Midbrain (tissue), 1 donor: ENCODE measurements at places on chromosomes 7 and 10.

DNA sequence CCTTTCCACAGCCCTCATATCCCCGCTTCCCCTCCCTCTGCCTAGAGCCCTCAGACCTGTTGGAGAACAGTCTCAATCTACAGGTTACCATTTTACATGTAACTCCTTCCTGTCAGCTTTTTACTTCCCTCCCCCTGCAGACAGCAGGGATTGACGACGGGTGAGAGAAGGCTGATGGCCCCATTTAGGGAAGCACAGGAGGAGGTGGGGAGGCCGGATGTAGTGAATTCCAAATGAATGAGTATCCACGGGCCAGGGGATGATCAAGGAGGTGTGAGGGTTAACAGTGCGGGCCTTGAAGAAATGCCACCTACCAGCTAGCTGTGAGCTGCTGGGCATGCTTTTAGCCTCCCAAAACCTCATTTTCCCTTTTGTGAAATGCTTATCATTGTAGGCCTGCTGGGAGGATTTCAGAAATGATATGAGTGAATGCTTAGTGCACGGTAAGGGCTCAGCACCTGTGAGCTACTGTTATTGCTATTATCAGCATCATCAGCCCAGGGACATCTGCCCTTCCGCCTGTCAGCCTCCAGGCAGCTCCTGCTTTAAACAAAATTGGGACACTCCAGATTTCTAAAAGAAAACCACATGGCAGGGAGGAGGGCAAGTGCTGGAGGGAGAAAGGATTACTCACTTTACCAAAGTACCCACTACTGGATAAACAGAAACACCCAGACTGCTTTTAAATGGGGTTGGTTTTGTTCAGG lies 6.5 kb upstream of the NANOS1 start:
- DNase-seq, result no peak

DNA sequence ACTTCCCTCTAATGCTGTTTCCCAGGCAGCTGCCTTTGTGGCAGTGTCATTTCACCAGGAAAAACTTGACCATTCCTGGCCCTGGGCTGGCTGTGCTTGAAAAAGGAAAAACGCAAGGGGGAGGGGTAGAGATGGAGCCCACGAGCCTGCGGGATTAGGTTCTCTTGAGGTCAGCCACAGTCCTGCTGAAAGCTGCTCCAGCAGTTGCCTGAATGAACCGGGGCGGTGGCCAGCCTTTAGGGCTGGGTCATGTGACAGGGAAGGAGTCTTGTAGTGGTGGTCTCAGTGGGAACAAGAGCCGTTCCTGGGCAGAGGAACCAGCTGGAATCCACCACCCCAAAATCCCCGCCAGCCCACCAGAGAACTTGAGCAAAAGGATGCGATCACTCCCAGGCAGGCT lies 51.2 kb upstream of the LRRC4 start:
- DNase-seq, result no peak

DNA sequence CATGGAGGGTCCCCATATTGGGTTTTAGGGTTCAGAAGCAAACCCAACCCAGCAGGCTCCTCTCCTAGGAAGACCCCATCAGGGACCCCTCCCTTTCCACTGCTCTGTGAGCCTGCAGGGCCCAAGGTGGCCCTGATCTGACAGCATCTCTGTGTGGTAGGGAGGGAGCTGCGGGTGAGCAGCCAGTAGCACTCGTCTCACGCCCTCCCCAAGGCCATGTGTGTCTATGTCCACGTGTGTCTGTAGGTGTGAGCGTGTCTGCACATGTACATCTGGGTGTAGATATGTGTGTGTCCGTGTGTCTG lies 103.5 kb upstream of the FAM20C start:
- DNase-seq, result no peak

GRCh38 chr10:24394461-24395190 lies 185.7 kb downstream of the KIAA1217 start:
- no peak for DNase-seq

DNA sequence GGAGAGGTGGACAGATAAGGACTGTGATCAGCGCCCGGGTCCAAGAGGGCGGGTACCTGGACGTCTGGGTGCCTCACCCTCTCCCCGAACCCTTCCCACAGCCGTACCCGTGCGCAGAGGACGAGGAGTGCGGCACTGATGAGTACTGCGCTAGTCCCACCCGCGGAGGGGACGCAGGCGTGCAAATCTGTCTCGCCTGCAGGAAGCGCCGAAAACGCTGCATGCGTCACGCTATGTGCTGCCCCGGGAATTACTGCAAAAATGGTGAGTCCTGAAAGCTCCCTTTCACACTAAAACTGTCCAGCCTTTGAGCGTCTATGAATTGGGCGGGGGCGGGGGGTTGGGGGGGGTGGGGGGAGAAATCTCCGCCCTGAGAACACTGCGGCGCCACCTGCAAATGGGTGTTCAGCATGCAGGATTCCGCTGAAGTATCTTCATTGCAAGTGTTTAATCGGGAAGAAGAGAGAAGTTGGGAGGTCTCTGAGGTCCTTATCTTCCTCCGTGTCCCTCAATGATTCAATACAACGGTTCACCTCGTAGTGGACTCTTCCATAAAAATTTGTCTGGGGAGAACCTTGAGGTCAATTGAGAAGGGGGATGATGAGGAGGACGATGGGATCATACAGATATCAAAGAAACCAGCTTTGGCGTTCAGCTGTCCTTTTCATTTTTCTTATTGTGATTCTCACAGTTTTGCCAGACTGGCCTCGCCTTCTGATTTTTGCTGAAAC lies 906 bp downstream of the DKK1 start:
- DNase-seq, result no peak

DNA sequence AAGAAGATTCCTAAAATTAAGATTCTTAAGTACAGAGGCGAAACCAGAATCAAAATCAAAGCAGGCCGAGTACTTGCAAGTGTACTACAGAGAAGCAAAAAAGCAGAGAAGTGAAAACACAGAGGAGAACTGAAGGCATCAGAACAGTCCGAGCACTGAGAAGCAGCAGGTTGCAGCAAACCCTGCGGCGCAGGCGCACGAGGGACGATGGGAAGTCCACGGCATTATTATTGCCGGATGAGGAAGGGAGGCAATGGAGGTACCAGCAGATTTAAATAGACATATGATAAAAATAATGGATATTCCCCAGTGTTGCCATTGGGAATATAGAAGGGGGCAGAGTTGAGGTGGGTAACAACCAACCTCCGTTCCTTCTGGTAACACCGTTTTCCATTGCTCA lies 7.2 kb upstream of the SPAM1 start:
- no peak for DNase-seq

DNA sequence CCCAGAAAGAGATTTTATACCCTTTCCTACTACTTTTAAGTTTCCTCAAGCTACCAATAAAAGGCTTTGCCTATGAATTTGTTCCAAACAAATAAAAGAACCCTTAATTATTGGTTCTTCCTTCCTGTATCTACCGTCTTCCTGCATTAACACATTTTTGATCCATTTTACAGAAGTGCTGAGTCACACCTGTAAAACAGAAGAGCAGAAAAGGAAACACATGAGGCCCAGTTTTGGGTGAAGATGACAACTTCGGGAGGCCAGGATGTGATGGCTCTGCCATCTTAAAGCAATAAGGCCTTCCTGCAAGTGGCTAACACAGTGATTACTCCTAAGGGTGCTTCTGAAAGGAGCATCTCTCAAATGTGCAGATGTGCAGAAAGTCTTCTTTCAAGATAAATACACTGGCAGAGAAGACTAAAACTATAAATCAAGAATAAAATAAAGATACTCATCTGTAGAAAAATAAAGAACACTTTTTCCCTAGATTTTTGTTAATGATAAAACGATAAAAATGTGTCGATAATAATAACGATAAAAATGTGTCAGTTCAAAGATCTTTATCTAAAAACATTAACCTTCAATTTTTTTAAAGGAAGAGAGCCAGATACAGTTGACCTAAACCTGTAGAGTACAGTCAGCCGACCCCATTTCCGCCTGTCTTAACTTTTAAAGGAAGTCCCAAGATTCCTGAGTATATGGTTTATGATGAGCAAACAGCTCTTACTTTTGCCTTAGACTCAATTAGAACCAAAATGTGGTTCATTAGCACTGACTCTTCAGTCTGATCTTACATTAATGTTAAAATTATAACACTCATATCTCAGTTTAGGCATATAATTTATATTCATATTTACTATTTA lies 108.6 kb downstream of the UBE2H start:
- no peak for DNase-seq

DNA sequence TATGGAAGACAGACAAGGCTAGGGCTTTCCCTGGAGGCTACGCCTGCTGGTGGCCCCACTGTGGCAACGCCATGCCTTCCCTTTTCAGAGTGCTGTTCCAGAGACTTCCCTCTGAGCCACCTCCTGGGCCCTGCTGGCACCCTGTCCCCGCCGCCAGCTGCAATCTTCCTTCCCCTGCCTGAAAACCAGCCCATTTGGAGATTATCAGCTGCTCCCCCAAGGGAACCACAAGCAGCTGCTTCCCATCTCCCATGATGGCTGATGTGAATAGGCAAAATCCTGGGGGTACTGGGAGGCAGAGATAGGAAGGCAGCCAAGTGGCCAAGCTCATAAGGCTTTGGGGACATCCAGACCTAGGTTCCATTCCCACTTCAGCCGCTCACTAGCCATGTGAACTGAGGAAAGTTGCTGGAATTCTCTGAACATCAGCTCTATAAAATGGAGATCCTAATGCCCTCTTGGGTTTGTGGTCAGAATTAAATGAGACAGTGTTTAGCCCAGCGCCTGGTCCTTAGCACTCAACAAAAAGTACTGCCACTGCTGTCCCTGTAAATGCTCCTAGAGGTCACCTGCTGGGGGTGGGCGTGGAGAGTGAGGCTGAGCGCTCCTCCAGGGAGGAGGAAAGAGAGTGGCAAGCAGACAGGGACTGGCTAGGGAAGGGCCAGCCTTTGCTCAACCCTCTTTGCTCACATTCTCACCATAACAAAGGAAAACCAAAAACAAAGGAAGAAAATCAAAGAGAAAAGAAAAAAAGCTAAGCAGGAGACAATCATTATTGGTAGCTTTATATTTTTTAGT lies 5.9 kb downstream of the TSPAN33 start:
- DNase-seq, result no peak

- no peak for DNase-seq
These were observed 18.5 kb upstream of the C10orf67 start for GRCh38 chr10:23362879-23363792.

DNA sequence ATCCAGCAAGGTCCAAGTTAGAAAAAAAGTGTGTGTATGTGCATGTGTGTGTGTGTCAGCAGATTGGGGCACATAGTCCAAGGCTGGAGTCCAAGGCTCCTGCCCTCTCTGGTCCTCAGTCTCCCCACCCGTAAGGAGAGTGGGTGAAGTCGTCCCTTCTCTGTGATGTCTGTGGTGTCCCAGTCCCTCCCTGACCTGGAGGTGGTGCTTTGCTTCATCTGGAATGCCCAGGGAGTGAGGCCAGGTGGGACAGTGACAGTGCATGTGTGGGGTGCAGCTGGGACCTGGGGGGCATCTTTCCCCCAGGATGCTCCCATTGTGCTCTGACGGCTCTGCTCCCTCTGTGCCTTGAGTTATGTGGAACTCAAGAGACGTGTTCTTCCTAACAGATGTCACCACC lies 18.0 kb downstream of the AQP1 start:
- no peak for DNase-seq

DNA sequence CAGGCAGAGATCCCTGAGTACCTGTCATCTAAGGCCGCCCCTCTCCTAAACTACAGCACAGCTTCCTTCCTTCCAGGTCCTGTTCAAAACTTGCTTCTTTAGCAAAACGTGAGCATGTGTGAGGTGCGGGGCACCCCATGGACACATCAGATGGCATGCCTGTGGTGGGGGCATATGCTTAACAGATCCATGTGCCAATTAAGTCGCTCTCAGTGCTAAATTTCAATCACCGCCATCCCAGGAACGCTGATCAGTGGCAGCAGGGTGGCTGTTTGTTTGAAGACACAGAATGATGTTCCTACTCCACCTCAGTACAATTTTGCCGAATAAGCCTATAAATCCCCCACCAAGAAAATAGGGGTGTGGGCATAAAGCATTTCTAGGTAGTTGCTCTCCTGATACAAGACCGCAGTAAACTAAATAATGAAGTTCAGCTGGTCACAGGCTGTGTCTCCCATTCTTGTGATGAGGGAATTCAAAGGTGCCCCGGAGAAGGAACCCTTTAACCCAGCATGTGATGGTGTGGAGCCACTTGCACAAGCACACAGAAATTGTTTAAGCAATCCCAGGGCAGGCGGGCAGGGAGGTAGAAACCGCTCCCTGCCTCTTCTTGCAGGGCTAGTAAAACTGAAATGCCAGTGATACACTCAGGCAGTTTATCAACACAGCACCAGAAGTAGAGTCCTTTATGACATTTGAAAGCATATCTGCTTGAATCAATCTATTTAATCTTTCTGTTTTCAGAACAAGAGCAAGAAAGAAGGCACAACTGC lies 205.7 kb downstream of the SORCS1 start:
- DNase-seq, result no peak

DNA sequence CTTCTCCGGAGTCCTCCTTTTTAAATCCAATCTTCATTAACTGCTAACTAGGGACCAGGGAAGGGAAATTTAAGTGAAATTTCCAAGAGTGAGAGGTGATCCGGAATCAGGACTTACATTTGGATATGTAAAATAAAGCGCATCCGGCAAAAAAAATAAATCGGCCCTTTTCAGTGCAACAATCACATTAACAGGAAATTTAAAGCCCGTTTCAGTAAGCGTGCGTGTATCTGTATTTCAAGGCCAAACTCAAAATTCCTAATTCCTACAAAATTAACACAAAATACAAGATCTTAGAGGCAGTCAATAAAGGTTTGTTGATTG lies 771 bp downstream of the DNAJC9 start:
- DNase-seq, result no peak

- no peak for DNase-seq
These were observed 4.2 kb upstream of the NT5C3A start for GRCh38 chr7:33066771-33067170.

GRCh38 chr10:123521076-123521475 lies 145.1 kb upstream of the GPR26 start:
- DNase-seq, result no peak

DNA sequence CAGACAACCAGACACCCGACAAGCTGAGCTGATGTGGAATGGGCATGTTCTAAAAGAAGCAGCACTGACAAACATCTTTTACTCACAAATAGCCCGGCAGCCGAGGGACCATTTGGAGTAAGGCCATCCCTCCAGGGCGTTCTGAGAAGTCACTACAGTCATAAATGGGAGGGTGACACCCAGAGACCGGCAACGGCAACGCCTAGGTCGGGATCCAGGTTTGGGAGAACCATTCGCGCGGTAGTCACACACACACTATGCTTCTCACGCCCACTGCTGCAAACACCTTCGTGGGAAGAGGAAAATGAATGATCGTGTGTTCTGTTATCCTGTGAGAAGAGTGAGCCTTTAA lies 9.8 kb downstream of the TNS3 start:
- DNase-seq, result no peak

DNA sequence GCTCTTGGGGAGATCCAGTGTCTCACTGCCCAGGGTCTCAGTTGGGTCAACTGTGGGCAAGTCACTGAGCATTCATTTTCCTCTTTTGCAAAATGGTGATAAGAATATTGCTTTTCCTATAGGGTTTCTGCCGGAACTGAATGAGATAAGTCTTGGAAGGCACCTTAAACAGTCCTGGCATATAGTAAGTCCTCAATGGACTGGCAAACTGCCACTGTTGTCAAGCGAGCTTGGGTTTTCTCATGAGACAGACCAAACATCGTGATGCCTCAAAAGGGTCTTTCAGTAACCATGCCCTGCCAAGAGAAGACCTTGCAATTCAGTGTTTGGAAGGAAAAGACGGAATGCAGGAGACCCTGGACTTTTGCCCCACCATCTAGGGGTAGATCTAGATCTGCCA lies 251.5 kb downstream of the WDR11 start:
- no peak for DNase-seq
